ENCODE measurements at places on chromosomes 1 and 21.

GRCh38 chr1:19563324-19564097, 78.2 kb upstream of the CAPZB start:
- no peak for DNase-seq

DNA sequence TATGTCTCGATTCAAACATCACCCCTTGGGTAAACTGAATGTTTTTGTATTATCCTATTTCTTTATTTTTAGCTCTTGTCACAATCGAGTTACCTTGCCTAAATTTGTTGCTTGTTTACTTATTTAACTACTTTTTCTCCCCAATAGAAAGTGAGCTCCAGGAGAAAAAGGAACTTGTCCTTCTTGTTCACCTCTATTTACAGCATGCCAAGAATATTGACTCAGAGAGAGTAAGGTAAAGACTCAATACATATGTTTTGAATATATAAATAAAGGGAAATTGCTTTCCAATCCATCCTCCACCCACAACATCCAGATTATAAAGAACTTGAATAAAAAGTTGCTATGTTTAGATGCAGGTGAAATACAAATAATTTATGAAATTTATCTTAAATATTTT, 107.3 kb upstream of the PDC start:
- DNase-seq = no peak

GRCh38 chr1:151837197-151837596, 2.4 kb downstream of the C2CD4D start:
- DNase-seq = no peak

DNA sequence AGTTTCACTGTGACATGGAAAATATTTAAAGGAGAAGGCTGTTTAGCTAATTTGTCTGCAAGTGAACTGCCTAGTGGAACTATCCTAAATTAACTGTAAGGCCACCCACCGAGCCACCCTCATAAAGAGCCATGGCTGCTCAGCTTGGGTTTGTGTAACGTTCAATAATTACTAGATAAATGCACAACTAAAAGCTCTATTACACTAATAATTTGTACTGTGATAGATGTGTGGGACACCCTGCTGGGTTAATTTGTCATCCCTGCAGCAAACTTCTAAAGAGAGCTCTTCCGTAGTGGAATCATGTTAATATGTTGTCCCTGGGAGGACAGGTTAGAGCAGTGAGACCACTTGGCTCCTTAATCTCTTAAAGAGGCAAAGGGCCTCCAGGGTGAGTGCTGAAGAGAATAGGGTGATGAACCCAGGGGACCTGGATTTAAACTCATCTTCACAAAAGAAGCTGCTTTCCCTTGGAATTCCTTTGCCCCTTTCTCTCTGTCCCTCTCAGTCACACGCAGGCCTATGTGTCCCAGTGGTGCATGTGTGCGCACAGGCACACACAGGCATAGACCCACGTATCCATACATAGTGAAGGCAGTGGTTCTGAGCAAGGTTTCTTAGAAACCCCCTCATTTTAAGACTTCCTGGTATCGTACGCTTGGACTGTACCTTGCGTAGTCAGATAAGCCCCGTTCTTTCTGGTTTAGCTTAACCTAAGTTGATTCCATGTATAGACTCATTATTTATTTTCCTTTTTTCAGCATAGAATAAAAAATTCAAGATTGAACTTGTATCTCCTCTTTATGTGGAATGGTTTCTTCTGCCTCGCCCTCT, 310.3 kb downstream of the NFIA start:
- DNase-seq = no peak

- DNase-seq = no peak
These were observed at the start of gene UTS2 for GRCh38 chr1:7852804-7853683. UTS2 (minus strand) TSS chr1:7853065; CDS start chr1:7853003, 62 bp downstream.

- no peak for DNase-seq
These were observed 19.4 kb downstream of the VPS13D start for GRCh38 chr1:12249181-12249580.

Data from inflammatory macrophage treated with lipopolysaccharide for 4 hours (primary cell).